Activated naive CD8-positive, alpha-beta T cell treated with anti-CD3 and anti-CD28 coated beads for 36 hours (primary cell): ENCODE measurements at places on chromosomes 3 and 15.

DNA sequence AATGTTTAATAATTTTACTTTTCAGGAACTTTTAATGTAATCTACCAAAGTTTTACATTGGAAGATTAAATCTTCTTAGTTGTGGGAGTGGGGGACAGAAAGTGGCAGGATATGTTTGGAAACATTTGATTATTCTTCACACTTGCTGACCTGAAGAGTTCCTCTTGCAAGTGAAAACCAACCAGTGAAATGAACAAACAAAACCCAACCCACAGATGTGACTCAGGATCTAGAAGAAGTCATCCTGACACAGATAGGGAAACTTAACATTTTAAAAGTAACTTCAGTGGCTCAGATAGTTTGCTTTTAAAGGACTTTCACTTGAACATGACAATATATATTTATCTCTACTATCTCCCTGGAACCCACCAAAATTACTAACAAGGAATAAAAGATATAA, 55.4 kb downstream of the ASTE1 start:
- no peak for DNase-seq

- no peak for DNase-seq
Observed at GRCh38 chr3:12644331-12644937, 19.5 kb downstream of the RAF1 start.

DNA sequence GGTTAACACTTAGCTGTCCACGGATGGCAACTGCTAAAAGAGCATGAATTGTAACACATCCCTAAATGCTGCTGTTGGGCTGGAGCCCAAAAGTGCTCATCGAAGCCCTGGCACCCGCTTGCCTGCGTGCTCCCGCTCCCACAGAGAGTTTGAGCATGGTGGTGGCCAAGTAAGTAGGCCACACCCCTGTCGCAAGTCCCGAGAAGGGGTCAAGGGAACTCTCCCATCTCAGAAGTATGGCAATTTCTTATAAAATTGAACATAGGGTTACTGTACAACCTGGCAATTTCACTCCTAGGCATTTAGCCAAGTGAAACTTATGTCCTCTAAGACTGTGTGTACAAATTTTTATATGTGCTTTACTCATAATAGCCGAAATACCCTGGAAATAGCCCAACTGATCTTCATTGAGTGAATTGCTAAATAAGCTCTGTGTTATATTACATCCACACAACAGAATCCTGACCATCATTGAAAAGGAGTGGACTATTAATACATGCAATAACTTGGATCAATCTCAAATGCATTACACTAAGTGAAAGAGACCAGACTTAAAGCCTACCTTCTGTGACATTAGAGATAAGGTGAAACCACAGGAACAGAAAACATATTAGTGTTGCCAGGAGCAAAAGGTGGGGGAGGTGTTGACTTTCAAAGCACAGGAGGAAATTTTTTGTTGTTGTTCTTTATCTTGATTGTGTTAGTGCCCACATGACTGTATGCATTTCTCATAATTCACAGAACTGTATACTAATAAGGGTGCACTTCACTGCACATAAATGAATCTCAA, 1.5 kb upstream of the GCSAM start:
- no peak for DNase-seq

- DNase-seq, result no peak
Observed at GRCh38 chr15:64166102-64166890, 3.5 kb upstream of the PPIB start.

DNA sequence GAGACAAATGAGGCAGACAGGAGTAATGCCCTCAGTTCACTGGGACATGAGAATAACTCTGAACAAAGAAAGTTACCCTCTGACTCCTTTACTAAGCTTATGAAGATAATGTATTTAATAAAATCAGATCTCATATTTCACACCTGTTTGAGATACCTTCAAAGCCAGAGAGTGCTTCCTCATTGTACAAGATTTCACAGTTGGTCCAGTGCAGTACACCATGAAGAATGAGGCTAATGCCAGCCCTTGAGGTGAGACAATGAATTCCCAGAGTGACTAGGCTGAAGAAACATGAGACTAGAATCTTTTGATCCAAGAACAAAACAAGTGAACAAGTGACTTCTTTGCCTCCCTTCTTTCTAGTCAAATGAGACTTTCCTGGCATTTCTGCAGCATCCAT, 1133.8 kb downstream of the TUSC7 start:
- DNase-seq, result no peak

- DNase-seq, result no peak
Observed at GRCh38 chr3:57673156-57673555, 19.7 kb downstream of the DENND6A start.
